ENCODE measurements at places on chromosomes 1 and 21. TPM values are rescaled to one million over a fixed set of nuclear protein-coding genes. Genes with fewer than 3 reads are reported as not detected.

DNA sequence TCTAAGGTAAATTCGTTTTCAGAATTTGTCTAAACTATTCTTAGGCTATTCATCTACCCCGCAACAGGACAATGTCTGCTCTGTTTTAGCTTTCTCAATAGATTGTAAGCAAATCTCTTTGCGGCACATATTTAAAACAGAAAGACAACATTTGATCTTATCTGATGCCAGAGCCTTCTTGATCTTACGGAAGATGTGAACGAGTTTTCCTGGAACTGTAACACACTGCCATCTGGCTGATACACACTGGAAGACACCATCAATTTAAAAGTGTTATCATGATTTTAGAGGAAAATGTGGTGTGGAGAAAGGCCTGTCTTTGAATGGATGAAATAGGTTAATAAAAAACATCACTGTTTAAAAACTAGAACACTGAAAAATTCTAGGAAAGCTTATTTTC is 36.1 kb downstream of the COA6 start:
- no peaks in the 10 kb centered on the region for H3K4me1 ChIP-seq
- H3K27ac ChIP-seq: no peak overlapping the region
- no peak for DNase-seq
- no peaks in the 10 kb centered on the region for H3K27me3 ChIP-seq

- H3K36me3 ChIP-seq: no peaks in the 10 kb centered on the region
- no peak for DNase-seq
- H3K27me3 ChIP-seq: no peaks in the 10 kb centered on the region
- H3K4me1 ChIP-seq: no peaks in the 10 kb centered on the region
- H3K27ac ChIP-seq: no peak overlapping the region
Measured at GRCh38 chr1:41322835-41323234, 38.4 kb upstream of the FOXO6 start.

GRCh38 chr1:204262506-204263253 is 48.9 kb upstream of the GOLT1A start:
- H3K27ac ChIP-seq: no peak overlapping the region
- no peaks in the 10 kb centered on the region for H3K4me1 ChIP-seq
- no peak for DNase-seq

The ACKR1 gene
- 478 TPM for total RNA-seq

DNA sequence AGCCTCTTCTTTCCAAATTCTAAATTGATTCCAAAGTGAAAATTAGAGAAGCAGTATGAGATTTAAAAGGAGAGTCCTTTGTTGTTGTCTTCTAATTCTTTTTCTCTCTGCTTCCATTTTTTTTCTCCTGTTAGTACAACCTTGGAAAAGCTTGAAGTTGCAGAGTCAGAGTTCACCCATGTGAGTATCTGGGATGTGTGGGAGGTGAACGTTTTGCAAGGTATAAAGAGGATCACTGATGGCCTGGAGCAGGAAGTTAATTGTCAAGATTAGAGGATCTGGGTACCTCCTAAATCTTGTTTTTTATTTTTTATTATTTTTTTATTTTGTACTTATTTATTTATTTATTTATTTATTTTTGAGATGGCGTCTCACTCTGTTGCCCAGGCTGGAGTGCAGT is 7.7 kb upstream of the PSMD4 start:
- H3K4me3 ChIP-seq: no peak overlapping the region
- H3K4me1 ChIP-seq: no peaks in the 10 kb centered on the region
- H3K36me3 ChIP-seq: no peaks in the 10 kb centered on the region
- H3K27ac ChIP-seq: no peak overlapping the region
- no peak for DNase-seq
- H3K27me3 ChIP-seq: no peaks in the 10 kb centered on the region
